ENCODE measurements at places on chromosomes 13 and 19.
A peak's percentile ranks its signal among the peaks of the same experiment; 100 is the strongest.

- DNase-seq: no peak
These were observed 202.3 kb downstream of the NBEA start for GRCh38 chr13:35144166-35144890.

GRCh38 chr13:40215311-40215710, 451.1 kb downstream of the FOXO1 start:
- no peak for DNase-seq

- no peak for DNase-seq
These were observed 6.5 kb upstream of the CCNE1 start for GRCh38 chr19:29805031-29805965.

- no peak for DNase-seq
These were observed 10.0 kb downstream of the IQCN start for GRCh38 chr19:18264137-18264854.

DNA sequence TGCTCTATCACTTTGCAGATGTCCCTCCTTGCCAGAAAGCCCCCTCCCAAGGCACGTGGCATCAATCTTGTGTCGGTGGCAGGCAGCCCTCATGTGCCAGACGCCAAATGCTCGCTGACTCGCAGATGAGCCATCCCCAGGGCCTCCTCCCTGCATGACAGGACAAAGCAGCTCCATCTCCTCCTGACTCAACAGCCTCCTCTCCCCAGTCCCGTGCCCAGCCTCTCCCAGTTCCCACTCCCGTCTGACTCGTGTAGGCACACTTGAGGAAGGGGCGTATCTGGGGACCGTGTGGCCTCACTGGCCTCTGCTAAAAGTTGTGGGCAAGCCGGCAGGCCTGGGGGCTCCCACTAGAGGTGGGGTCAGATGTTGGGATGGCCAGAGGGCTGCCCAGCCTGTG, 133.6 kb downstream of the STK24 start:
- DNase-seq: no peak

DNA sequence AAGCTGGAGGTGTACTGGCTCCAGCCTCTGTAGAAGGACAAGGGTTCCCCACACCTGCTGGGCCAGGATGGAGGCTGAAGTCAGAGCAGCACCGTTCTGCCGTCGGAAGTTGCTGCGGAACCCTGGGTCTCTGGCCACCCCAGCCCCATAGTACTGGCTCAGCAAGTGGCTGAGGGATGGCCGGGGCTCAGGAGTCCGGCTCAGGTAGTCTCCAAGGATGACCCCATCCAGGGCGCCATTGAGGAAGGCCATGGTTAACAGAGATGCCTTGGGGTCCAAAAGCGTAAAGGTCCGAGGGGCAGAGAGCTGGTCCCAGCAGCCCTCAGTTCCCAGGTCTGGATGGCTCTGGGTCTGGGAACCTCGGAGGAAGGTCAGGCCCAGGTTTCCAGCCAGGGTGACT, 3.7 kb downstream of the PGLYRP2 start:
- DNase-seq: no peak

DNA sequence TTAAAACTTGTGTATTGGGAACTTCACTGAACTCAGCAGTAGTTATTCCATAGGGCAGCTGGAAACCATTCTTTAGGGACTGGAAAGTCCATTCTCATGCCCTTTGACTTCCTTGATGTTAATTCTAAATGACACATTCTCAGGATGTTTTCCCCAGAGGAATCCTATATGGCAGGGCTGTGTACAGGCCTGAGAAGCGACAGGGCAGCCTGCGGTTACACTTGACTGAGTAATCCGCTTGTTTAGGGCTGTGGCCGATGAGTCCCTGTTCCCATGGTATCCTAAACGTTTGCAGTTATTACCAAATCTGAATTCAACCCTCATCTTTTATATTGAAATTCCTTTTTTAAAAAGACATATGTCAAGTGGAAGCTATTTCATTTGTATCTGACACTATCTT, 83.5 kb downstream of the COL4A2 start:
- no peak for DNase-seq

- DNase-seq: no peak
These were observed 3.3 kb upstream of the RGL3 start for GRCh38 chr19:11422163-11423065.

GRCh38 chr13:109002934-109003333, 373.5 kb downstream of the MYO16 start:
- DNase-seq: no peak

DNA sequence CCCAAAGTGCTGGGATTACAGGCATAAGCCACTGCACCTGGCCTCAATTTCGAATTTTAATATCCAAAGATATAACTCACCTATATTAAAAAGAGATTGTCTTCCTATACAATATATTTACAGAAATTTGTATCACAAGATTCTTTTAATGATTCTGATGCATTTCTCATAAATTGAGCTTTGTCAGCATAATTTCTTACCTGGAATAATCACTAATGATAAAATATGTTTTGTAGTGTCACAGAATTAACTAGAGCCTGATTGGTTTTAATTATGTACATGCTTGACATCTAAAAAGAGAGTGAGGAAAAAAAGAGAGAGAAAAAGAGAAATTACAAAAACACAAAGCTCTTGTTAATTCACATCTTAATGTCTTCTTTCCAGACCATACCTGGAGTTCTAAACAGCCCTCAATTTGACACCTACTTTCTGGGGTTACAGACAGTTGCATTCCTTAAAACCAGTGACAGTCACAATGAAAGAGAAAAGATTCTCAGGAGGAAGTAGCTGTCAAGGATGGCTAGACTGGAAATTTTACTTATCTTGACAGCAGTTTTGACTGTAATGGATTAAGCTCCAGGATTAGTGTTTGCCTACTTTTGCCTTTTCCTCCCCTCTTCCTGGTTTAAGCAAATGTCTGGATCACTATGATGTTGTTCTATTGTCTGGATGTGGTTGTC, 214.4 kb downstream of the SPRY2 start:
- no peak for DNase-seq

DNA sequence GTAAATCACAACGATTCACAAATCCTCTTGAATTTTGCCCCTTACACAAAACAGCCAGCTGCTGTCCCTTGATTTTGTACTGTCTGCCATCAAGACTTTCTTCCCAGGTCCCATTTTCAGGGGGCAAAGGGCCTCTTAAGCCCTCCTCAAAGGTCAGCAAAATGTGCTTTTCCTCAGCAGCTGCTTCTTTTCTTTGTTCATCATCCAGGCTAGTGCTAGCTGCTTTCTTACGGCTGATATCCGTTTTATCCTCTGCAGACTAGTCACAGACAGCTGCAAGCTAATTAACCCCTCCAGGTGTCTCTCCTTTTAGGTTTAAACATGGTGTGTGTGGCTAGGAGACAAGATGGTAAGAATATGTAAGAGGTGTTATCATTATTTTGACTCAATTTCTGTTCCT, 90.9 kb downstream of the NALCN start:
- DNase-seq: no peak

DNA sequence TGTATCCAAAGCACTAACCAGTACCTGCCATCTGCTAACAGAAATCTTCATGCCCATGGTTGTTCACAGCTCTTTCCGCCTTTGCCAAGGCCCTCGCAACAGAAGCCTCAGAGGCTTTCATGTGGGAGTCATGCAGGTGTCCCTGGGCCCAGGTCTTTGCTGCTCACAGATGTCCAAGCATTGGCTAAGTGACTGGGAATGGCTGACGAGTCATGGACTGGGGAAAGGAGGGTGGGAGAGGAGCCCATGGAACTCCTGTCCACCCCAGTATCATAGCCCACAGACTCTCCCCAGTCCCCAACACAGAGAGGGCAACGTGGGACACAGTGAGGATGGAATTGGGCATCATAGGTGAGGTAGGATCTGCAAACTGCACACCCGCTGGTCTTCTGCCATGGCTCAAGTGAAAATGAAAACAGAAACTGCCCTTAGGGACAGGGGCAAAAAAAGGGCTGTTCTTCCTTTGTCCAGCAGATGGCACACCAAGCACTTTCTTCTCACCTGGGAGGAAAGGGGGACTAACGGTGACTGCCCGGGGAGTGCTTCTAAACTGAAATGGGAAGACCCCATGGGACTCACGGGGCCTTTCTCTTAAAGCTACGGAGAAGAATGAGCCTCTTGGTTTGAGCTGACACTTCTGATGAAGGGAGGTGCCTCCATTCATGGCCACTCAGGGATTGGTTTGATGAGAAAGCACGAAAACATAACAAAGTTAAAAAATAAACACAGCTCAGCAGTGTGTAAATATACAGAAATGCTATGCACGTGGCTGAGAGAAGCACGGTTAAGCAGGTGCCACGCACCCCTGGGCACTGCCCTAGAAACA, 11.1 kb upstream of the DHRS12 start:
- DNase-seq: peak; percentile 82

DNA sequence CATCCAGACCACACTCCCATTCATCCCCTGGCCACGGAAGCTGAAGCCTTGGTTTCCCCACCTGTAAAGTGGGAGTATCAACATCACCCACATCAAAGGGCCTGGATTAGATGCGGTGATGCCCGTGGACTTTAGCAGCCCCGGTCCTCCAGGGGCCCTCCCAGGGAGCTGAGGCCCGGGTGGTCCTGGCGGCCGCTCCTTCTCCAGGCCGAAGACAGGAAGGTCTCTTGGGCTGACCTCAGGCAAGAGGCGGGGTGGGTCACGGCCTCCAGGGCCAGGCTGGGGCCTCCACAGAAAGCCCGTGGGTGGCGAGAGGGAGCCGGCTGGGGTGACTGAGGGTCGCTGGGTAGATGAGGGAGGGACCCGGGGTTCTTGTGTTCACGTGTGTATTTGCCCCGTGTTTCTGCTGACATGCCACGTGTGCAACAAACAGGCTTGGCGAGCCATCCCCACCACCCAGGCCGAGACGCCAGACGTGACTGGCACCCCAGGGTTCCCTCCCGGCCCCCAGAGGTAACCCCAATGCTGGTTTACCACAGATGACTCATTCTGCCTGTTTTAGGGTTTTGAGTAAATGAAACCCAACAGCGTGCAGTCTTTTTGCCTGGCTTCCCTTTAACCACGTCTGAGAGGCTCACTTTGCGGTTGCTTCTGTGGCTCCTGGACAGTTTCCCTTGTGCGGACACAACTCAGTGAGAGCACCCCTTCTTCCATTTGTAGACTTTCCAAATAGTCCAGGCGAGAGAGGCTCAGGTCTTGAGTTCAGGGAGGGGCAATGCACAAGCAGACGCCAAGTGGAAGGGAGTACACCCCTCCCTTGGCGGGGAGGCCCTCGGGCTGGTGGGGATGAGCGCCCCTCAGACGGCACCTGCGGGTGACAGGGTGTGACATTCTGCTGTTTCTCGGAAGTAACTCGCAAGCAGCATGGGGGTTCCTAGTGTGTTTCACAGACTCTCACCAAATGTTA, 42.9 kb downstream of the C13orf46 start:
- no peak for DNase-seq

- DNase-seq: no peak
These were observed 238.3 kb upstream of the KLF12 start for GRCh38 chr13:74372511-74372910.

Measured in hematopoietic multipotent progenitor cell treated with erythropoietin and hydrocortisone succinate and interleukin-3 and kit ligand, for 17 days (in vitro differentiated cells).